Mesenteric fat pad (tissue), 1 donor: ENCODE measurements at places on chromosomes 6 and 20. TPM values are rescaled to one million over a fixed set of nuclear protein-coding genes. Genes with fewer than 3 reads are reported as not detected.

GRCh38 chr6:30726506-30727413 lies 6.6 kb downstream of the TUBB start:
- no peak for DNase-seq

GRCh38 chr20:17704589-17705317 lies 5.0 kb downstream of the BANF2 start:
- DNase-seq = no peak

DNA sequence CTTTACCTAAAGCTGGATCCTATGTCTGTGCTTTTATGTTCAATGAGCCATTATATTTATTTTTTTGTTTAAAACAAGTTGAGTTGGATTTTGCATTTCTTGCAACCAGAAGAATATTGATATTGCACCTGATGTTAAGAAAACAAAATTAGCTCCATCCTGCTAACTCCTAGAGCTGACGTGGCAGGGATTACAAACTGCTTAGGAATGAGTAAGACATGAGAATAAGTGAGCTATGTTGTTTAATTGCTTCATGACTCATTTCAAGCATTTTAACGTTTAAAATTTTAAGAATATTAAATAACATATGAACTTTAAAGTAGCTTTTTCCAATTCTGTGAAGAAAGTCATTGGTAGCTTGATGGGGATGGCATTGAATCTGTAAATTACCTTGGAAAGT lies 663.5 kb downstream of the EPM2A start:
- DNase-seq = no peak

NOX3 gene
- not detected for total RNA-seq

DNA sequence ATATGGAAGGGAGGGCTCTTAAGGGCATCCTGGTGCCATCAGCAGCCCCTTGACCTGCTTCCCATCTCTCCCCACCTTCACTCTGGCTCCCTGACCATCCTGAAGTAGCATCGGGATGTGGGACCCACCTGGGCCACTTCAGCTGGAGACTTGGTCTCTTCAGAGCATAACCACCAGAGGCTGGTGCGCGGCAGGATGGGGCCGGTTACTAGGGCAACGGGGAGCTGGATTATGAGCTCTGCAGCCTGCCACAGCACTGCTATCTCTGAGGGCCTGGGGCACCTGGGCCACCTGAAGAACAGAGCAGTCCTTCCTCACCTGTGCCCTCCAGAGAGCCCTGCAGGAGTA lies 79.7 kb downstream of the SYNJ2 start:
- no peak for DNase-seq

DNA sequence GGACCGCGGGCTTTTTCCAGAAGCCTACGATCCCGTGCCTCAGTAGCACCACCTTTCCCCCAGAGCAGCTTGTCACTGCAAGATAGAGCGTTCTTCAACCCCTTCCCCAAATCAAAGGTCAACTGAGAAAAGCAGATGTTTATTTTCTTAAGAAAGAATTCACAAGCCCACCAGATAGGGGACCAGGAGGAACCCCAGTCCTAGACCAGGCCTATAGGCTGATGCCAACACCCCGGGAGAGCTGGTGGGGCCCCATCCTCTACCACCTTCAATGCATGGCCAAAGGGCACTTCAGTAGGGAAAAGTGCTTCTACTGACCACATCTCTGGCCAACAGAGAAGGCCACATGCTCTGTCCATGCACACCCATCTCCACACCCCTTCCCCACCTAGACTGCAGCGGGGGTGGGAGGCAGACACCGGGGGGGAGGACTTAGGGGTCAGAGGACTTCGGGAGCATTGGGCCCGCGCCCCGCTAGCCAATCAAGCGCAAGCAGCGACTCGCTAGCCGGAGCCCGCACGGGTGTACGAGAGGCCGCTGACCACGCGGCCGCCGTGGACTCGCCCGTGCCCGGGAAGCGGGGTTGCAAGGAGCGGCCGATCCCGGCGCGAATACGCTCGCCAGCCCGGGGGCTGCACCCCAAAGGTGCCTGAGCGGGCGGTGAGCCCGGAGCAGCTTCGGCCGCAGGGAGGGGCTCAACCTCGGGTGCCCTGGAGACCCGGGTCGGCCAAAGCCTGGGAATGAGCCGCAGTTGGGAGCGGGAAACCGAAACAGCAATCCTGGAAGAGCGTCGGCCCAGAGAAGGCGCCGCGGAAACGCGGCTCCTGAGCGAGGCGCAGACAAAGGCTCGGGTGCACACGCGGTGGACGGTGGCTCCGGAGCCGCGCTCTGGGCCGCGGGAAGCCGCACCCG lies 2.8 kb downstream of the PDE10A start:
- no peak for DNase-seq

- no peak for DNase-seq
Observed at GRCh38 chr6:7909323-7910276, 988 bp downstream of the TXNDC5 start.

DNA sequence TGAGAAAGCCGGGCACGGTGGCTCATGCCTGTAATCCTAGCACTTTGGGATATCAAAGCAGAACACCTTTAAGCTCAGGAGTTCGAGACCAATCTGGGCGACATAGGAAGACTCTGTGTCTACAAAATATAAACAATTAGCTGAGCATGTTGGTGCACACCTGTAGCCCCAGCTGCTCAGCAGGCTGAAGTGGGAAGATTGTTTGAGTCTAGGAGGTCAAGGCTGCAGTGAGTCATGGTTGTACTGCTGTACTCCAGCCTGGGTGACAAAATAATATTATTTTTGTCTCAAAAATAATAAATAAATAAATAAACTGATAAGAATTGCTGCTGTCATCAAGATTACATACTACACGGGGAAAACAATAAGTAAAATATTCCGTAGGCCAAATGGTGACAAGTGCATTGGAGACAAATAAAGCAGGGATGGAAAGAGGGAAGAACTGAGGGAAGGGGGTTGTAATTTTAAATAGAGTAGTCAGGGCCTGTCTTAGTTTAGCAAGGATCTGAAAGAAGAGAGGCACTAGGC lies 14.0 kb upstream of the TOP1 start:
- no peak for DNase-seq

DNA sequence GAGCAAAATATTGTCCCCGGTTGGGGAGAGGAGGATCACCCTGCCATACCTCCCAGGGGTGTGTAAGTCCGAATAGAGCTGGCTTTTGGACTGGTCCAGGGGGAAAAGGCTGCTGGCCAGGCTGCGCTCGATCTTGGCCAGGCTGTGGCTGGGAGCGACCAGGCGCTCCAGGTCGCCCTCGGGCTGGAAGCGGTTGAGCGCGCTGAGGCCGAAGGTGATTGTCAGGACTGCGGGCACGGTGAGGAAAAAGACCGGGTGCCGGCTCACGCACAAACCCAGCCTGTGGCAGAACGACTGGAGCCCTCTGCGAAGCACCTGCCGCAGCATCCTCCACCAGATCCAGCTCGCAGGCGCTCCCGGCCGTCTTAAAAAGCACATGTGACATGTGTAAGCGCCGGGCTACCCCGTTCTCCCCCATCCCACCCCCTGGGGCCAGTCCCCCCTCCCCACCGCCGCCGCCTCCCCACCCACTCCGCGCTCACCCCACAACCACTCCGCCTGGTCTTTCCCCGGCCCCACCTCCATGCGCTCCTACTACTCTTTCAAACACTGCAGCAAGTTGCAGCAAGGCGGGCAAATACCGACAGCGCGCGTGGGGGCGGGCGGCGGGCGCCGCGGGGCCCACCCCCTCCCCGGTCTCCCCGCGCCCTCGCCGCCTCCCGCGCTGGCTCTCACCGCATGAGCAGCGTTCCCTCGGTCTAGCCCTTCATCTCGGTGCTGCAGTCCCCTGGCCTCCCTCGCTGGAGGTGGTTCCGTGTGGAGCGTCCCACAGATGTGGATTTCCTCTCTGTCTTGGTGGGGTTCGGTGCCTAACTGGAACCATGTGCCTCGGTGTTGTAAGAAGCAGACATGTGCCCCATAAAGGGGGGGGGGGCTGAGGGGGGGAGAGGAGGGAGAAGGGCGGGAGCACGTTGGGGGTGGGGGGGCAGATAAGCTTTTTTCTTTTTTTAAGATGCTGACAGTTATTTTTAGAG lies 42.4 kb downstream of the PTCHD4 start:
- no peak for DNase-seq

DPPA5 gene
- not detected for total RNA-seq

DNA sequence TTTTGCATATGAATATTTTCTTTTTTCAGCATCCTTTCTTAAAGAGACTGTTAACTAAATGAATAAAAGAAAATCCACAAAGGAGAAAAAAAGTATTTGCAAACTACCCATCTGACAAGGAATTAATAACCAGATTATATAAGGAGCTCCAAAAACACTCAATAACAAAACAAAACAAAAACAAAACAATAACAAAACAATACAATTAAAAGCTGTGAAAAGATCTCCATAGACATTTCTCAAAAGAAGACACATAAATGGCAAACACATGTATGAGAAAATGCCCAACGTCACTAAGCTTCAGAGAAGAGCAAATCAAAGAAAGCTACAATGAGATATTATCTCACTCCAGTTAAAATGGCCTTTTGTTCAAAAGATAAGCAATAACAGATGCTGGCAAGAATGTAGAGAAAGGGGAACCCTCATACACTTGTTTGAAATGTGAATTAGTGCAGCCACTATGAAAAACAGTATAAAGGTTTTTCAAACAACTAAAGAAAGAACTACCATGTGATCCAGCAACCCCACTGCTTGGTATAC lies 1310.0 kb upstream of the EYS start:
- DNase-seq = no peak

GRCh38 chr6:15395087-15395486 lies 149.2 kb downstream of the JARID2 start:
- no peak for DNase-seq

RPRD1B gene
- total RNA-seq = 24.4 TPM

RSPO3 gene
- 30.4 TPM for total RNA-seq

OSBPL2 gene
- 38.1 TPM for total RNA-seq

DNA sequence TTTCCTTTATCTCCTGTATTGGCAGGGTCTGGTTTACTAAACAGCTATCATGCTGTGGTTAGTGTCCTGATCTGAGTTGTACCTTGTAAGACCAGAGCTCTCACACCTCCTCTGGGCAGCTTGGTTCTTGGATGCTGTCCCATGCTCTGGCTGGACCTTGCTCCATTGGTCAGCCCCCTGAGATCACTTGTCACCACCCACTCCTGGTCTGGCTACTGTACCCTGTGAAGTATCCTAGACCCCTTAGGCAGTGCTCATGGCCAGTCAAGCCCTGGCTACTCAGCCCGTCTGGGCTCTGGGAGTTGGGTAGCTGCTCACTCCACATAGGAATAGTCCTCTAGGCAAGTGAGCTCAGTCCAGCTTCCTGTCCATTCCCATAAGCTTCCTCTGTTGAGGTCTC lies 31.1 kb downstream of the ADGRF4 start:
- DNase-seq = no peak

CST4 gene
- total RNA-seq = not detected

DNA sequence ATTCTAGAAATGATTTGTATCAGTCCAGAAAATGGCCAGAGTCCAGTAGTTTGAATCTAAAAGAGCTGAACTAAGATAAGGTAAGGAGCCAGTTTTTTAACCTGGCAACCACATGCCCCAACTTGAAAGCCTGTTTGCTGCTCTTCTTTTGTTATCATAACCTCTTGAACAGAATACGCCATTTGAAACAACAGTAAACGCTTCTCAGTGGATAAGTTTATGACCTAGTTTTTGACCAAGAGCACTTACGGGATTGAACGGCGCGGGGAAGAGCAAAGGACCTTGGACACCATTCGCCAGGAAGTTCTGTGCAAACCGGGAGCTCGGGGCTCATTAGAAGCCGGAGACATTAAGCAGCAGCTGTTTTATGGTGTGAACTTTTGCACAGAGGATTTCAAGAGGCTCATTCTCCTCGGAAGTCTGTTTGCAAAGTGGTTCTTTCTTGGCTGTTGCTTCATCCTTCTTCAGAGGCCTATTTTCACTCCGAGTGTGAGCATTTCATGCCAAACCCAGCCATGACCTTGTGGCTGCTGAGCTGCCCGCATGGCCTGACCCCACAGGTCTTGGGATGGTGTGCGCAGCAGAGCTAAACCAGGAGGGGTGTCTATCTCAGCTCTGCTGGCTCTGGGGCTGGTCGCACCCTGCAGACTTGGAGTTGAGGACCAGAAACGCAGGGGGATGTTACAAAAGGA lies 215.1 kb downstream of the SOX4 start:
- DNase-seq = no peak

DNA sequence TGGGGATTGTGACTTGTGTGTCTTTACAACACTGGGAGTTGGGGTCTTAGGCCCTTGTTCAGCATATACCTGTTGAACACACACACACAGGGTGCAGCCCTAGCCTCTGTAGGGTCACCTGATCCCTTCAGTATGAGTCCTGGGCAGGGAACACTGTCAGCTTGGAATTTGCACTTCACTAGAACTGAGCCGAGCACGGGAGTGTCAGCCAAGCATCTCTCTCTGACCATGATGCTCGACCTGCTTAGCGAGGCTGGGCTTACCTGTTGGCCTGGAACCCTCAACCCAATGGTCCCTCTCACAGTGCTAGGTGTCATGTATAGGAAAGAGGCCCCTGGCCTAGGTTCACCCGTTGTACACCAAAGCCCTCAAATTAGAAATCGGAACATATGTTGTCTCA lies 96.1 kb downstream of the NKAIN2 start:
- no peak for DNase-seq

- DNase-seq = no peak
Observed at GRCh38 chr20:35729836-35730582, 12.1 kb downstream of the RBM39 start.

- no peak for DNase-seq
Observed at GRCh38 chr6:88539295-88539764, 373.2 kb upstream of the CNR1 start.

DNA sequence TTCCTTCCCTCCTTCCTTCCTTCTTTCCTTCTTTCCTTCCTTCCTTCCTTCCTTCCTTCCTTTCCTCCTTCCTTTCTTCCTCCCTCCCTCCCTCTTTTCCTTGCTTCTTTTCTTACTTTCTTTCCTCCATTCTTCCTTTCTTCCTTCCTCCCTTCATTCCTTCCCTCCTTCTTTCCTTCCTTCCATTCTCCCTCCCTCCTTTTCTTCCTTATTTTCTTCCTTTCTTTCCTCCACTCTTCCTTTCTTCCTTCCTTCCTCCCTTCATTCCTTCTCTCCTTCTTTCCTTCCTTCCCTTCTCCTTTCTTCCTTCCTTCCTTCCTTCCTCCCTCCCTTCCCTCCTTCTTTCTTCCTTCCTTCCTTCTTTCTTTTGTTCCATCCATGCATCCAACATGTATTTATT lies 35.1 kb upstream of the EDN3 start:
- DNase-seq = no peak

DNA sequence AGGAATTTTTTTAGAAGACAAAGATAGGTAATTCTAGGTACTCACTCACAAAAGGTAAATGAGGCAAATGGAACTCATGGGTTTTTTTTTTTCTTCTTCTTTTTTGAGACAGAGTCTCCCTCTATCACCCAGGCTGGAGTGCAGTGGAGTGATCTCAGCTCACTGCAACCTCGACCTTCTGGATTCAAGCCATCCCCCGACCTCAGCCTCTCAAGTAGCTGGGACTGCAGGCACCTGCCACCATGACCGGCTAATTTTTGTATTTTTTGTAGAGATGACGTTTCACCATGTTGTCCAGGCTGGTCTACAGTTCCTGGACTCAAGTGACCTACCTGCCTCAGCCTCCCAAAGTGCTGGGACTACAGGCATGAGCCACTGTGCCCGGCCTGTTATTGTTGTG lies 126.1 kb downstream of the LRRC1 start:
- DNase-seq = no peak

- DNase-seq = no peak
Observed at GRCh38 chr6:70314296-70314695, 11.4 kb upstream of the COL9A1 start.

- no peak for DNase-seq
Observed at GRCh38 chr6:40587240-40588069, at the start of gene LRFN2. Gene LRFN2 (minus strand): TSS chr6:40587364.

PI16 gene
- total RNA-seq = 22.5 TPM

HLA-DQB2 gene
- total RNA-seq = 3.0 TPM

- no peak for DNase-seq
Observed at GRCh38 chr6:44917430-44917829, 410.7 kb upstream of the RUNX2 start.

GRCh38 chr20:46991880-46992639 lies 97.4 kb downstream of the EYA2 start:
- no peak for DNase-seq

CHRNA4 gene
- total RNA-seq = not detected
